ENCODE measurements at places on chromosomes 12 and 14.

GRCh38 chr12:69666798-69667197, 32.3 kb downstream of the BEST3 start:
- no peak for DNase-seq

DNA sequence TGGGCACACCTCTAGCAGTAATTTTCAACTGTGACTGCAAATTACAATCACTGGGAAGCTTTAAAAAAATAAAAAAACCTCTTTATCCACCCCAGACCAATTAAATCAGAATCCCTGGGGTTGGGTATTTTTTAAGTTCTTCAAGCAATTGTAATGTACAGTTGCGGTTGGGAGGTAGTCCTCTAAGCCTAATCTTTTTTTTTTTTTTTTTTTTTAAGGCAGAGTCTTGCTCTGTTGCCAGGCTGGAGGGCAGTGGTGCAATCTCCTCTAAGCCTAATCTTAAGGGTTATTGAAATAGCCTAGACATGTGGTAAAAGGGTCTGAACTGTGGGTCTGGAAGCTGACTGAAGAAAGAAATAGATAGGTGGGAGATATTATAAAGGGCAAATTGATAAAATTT, 230.5 kb downstream of the AKAP6 start:
- DNase-seq, result peak; percentile 62

GRCh38 chr12:68280240-68280639, 26.8 kb upstream of the IL22 start:
- no peak for DNase-seq

- peak; percentile 42 for DNase-seq
Measured at GRCh38 chr12:53624458-53624857, 1.7 kb downstream of the ATF7 start.

- no peak for DNase-seq
Measured at GRCh38 chr14:103020271-103021170, 36.8 kb downstream of the CDC42BPB start.

DNA sequence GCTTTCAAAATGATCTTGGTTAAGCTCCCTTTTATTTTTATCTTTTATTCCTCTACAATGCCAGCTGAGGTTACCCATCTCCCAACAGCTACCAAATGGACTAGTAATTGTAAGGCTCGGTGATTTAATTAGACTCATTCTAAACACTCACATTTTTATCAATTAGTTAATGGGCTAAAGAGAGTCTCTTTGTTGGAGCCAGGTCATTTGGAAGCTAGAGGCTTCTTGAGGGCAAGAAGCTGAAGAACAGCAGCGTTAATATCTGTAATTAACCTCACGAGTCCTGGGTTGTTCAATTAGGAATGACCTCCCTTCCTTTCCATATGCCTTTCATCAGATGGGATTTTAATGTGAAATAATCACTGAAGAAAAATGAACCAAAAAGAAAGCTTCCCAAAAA, 56.9 kb downstream of the OTX2 start:
- no peak for DNase-seq

GRCh38 chr12:121483949-121484348, 84.0 kb downstream of the RNF34 start:
- DNase-seq, result no peak
